ENCODE measurements at places on chromosomes 4 and X.

- no peak for DNase-seq
Measured at GRCh38 chrX:96424007-96424406, 260.6 kb upstream of the DIAPH2 start.

GRCh38 chrX:7953446-7953845 lies 26.2 kb upstream of the PNPLA4 start:
- no peak for DNase-seq

DNA sequence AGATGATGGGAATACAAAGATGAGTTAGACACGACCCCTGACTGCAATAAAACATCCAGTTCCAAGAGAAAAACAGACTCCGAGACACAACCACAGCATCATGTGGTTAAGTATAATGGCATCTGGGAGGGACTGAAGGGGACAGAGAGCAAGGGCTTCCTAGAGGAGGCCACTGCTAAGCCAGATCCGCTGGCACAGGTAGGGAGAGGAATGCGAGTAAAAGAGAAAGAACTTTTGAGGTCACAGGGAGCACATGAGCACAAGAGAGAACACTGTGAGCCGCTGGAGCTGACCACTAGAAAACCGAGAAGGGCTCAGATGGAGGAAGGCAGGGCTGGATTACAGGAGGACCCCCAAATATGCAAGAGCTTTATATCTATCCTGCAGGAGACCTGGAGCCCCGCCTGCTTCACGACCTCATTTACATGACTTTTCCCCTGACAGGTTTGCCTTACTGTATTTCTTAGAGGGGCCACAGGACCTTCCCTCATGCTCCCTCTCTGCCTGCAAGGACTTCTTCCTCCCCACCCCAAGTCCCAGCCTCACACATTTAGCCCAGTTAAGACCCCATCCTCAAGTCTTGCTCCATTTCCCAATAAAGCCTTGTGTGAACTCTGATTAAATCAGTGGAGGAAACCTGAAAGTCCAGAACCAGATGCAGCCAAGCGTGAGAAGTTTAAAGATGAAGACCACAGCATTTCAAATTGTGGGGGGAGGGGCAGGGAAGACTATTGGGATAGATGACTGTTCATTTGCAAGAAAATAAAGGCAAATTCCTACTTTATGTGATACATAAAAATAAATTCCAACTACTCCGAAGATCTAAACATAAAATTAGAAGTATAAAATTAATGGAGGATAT lies 29.6 kb downstream of the MFAP3L start:
- no peak for DNase-seq

DNA sequence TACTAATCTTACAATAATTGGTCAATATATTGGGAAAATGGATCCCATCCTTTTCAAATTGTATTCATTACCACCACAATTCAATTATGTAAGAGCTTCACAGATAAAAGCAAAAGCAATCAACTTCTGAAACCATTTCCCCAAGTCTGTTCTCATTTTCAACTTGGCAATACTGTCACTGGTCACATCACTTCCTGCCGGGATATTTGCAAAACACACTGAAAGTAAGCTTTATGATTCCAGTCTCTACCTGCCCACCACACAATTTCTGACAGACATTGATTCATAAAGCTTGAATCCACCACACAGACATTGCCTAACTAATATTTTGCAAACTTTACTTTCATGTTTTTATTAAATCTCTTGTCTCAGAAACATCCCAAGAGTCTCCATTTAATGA lies 53.6 kb downstream of the LIN54 start:
- no peak for DNase-seq

DNA sequence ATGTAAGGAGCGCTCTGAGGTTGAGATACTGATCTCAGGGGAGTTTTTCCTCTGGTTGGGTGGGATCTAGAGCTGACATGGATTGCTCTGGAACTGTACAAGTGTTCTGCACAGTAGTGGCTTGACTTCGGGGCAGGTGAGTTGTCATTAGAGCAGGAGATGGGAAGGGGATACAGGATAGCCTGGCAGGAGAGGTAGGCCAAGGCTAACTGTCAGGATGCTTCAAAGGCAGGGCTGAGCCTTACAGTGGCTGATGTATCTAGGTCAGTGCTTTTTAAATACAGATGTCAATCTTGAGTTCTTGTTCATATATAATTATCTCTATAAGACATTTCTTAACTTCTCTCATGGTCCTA lies 43.5 kb upstream of the RELL1 start:
- no peak for DNase-seq

DNA sequence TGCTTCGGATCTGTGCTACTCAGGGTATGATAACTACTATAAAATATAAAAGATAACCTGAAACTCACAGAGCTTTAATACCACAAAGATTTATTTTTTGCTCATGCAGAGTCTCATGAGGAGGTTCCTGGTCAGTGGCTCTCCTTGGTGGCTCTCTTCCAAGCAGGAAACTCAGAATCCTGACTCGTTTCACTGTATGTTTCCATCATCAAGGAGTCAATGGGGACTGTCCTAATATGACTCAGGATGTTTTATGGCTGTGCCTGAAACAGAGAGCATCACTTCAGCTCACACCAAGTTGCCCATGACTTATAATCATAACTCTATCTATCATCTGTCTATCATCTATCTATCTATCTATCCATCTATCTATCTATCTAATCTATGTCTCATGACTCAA lies 620.8 kb upstream of the NR3C2 start:
- no peak for DNase-seq

DNA sequence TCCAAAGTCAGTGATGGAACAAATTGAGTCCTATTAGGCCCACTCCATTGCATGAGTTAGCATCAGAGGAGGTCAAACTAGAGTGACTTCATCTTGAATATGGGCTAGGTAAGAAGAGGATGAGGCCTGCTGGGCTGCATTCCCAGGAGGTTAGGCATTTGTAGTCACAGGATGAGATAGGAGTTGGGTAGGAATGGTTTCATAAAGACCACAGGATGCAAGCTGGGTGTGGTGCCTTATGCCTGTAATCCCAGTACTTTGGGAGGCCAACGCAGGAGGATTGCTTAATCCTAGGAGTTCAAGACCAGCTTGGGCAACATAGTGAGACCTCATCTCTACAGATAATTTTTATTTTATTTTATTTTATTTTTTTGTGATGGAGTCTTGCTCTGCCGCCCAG lies 26.8 kb downstream of the PDGFRA start:
- no peak for DNase-seq

GRCh38 chr4:55752810-55753209 lies 66.8 kb upstream of the EXOC1L start:
- DNase-seq: no peak

- DNase-seq: no peak
Measured at GRCh38 chr4:172998527-172999469, 169.8 kb upstream of the GALNT7 start.

DNA sequence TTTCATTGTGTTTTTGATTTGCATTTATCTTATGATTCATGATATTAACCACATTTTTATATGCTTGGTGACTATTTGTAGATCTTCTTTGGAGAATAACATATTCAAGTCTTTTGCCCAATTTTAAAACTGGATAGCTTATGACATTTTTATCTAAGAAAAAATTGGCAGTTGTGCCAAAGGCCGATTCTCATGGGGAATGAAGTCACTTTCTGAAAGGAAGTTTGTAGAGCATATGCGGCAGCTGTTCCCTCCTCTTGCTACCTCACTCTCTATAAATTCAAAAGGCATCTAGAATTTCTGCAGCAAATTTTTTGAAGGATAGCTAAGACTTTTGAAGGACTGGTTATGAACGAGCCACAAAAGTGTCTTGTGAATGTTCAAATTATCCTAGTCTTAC lies 2353.5 kb downstream of the ARAP2 start:
- DNase-seq: no peak

GRCh38 chr4:119835613-119835910 lies 207.0 kb upstream of the PDE5A start:
- no peak for DNase-seq

DNA sequence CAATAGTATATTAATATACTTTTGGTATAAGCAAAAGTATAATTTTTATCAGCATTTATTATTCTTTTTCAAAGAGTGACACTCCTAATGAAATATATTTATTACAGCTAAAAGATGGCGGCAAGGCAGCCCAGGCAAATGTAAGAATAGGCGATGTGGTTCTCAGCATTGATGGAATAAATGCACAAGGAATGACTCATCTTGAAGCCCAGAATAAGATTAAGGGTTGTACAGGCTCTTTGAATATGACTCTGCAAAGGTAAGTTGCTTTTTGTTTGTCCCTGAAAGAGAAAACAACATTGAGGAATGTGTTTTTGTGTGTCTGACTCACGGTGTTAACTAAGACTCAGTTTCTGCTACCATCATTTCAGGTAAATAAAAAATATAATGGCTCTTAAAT lies 71.9 kb downstream of the PDLIM5 start:
- no peak for DNase-seq

- no peak for DNase-seq
Measured at GRCh38 chr4:141501931-141502330, 134.5 kb upstream of the IL15 start.

- no peak for DNase-seq
Measured at GRCh38 chr4:163384434-163384833, 40.7 kb downstream of the NPY5R start.

- no peak for DNase-seq
Measured at GRCh38 chr4:168883513-168883912, 126.5 kb downstream of the CBR4 start.

DNA sequence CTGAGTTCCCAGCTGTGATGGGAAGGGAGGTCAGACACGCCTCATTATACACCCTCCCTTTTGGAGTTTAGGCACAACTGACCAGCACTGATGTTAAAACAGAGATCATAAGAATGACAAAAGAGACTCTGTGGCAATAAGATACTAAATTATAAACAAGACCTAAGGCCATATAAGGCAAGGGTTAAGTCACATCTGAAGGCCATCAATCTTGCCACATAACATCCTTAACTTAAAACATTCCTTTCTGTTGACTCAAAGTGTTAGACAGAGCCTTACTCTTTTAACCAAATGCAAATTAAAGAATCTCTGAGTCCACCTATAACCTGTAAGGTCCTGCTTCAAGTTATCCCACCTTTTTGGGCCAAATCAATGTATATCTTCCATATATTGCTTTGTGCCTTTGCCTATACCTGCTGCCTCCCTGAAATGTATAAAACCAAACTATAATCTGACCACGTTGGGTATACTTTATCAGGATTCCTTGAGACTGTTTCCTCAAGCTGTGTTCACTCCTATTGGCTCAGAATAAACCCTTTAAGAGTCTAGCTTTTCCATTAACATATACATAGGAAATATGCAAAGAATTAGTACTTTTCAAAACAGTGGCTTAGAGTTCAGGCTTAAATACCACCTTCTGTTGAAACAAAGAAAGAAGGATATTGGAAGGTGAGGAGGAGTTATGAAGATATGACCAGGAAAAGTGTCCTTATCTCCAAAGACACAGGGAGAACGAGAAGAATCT lies 214.4 kb upstream of the PPP1R2C start:
- DNase-seq: no peak

GRCh38 chrX:30814978-30815377 lies 74.1 kb downstream of the TAB3 start:
- no peak for DNase-seq

DNA sequence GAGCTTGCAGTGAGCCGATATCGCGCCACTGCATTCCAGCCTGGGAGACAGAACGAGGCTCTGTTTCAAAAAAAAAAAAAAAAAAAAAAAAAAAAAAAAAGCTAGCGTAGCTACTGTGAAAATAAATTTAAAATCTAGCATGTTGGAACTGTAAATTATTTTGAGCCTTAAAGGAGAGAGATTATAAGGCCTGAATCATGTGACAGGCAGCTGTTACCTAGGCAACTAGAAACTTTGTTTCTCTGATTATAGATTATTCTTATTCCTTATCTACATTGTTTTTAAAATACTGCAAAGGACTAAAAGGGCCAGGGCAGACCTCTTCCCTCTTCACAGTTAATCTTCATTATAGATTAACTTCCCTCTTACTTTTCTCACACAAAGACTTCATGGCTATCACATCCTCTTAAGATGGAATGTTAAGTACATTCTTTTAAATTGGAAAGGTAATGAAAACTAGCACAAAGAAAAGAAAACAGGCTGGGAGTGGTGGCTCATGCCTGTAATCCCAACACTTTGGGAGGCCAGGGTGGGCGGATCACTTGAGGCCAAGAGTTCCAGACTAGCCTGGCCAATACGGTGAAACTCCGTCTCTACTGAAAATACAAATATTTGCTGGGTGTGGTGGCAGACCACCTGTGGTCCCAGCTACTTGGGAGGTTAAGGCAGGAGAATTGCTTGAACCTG lies 21.1 kb upstream of the PDS5A start:
- no peak for DNase-seq

Measured in central memory CD4-positive, alpha-beta T cell (primary cell).